HepG2 (cell line): ENCODE measurements at places on chromosomes 1 and 21.

DNA sequence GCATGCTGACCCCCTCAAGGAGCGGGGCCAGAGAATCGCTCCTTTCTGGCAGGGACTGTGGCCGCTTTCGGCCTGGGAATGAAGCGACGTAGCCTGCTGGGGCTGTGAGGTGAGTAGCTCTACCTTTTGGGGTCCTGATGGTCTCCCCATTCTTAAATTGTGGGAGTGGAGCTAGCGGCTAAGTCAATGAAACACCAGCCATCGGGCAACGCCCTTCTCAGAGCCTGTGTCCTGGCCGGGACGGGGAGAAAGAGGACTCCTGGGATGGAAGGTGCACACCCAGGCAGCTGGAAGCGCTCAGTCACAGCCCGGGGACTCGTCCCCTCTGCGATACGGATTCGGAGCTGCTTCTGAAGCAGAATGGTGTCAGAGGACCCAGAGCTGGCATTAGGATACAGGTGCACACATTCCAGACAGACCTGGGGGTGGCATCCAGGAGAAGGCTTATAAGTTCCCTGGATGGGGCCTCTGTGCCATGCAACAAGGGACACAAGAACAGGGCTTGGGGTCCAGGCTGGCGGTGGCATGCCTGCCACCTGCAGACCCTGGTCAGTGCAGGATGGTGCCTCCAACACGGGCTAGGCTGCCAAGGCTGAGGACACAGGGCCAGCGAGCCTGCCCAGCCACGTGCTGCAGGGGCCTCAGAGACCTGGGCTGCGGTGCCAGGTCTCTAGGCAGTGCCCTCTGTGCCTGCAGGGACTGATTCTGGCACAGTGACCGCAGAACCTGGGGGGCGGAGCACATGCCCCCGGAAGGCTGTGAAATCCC lies 945 bp upstream of the WNT9A start:
- no peak for DNase-seq

GRCh38 chr1:212514056-212514614 lies 81.4 kb downstream of the NENF start:
- peak; percentile 62 for DNase-seq

GRCh38 chr1:159239551-159240220 lies 35.0 kb downstream of the ACKR1 start:
- DNase-seq = no peak

DNA sequence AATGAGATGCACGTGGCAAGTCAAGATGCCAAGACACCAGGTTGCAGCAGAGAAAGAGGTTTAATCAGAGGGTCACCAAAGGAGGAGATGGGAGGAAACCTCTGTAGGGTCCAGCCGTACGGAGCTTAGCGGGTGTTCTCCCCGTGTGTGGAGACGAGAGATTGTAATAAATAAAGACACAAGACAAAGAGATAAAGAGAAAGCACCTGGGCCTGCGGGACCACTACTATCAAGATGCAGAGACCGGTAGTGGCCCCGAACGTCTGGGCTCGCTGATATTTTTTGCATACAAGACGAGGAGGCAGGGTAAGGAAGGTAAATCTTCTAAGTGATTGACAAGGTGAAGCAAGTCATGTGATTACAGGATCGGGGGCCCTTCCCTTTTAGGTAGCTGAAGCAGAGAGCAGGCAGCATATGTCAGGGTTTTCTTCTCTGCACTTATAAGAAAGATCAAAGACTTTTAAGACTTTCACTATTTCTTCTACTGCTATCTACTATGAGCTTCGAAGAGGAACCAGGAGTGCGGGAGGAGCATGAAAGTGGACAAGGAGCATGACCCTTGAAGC lies 41.2 kb upstream of the TDRD10 start:
- DNase-seq = no peak

GRCh38 chr1:39779821-39780220 lies 8.7 kb upstream of the OXCT2 start:
- no peak for DNase-seq

GRCh38 chr1:2805801-2806430 lies 4.4 kb upstream of the TTC34 start:
- no peak for DNase-seq

DNA sequence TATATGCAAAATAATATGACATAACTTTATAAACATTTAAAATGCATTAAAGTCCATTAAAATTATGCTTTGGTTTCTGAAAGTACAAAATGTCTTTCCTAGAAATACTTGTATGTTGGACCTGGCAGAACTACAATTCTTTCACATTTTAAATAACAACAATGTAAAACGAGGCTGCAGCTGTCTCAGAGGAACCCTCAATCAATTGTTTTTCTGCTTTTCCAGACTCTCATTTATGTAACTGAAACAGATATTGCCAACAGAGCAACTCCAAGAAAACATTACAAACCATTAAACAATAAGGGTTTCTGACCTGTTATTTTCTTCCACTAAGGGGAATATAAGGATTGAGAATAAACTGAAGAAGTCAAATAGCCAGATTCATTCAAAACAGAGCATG lies 1193.4 kb downstream of the NCAM2 start:
- DNase-seq = no peak

- no peak for DNase-seq
These were observed 130.0 kb upstream of the ZNF648 start for GRCh38 chr1:182191381-182192115.

- DNase-seq = no peak
These were observed 4.3 kb downstream of the BEST4 start for GRCh38 chr1:44783697-44784093.

- DNase-seq = no peak
These were observed 36.2 kb downstream of the PTP4A2 start for GRCh38 chr1:31901838-31902509.

DNA sequence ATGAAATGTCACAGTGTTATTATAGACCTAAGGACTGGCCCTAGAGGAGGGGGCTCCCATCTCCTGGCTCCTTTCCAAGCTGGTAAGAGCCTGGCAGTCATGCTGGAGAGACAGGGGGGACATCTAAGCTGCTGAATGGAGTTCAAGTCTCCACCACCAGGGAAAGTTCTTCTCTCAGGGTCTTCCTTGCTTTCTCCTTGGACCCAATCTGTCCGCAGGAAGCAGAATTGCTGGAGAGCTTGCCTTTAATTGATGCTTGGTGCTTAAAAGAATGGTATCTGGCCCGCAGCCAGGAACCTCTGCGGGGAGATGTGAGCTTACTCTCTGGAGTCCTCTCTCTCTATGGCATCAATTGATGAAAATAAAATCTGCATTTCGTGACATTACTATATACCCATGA lies 25.1 kb downstream of the IRF2BP2 start:
- DNase-seq = no peak

DNA sequence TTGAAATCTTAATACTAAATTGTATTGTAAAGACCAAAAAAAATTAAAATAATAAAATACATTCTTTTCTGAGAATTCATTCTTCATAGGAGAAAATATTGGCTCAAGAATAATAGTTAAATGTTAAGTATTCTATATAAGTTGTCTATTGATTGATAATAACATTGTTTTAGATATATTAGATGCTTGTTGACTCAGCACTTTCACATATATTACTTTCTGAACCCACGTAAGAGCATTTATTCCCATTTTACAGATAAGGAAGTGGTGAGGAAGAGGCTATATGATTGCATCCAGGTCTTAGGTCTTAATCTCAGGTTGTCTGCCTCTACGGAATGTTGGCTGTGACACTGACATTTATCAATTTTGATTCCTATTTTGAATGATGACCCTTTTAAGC lies 898.8 kb downstream of the TTLL7 start:
- DNase-seq = no peak

DNA sequence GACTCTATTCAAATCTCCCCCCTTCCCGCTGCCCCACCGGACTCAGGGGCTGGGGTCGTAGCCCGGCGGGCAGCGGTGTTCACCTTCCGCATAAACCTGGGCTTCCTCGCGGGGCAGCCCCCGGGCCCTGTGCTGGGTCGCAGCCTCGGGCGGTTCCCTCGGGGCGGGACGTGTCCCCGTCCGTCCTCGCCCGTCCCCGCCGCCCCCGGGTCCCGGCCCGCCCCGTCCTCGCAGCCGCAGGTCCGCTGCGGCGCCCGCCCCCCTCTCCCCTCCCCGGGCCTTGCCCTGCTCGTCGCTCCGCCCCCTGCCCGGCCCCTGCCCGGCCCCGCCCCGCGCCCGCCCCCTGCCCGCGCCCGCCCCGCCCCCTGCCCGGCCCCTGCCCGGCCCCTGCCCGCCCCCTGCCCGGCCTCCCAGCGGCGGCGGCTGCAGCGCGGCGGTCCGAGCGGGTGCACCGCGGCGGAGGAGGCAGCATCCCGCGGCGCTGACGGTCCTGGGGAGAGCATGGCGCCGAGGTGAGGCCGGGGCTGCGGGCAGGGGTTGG lies at the start of gene COL18A1:
TSS of gene COL18A1 (plus strand) at position 436 of the 541 bp plus-strand sequence. CDS start at position 502, 66 bp downstream.
- no peak for DNase-seq
